K562 (cell line): ENCODE measurements at places on chromosomes 11 and 22.

- no peak for DNase-seq
Observed at GRCh38 chr11:117815262-117815803, 9.2 kb downstream of the FXYD2 start.

- no peak for DNase-seq
Observed at GRCh38 chr11:31361743-31362142, 7.8 kb downstream of the DCDC1 start.

- no peak for DNase-seq
Observed at GRCh38 chr11:71206186-71206585, 46.2 kb downstream of the SHANK2 start.

GRCh38 chr11:112315057-112315720, 54.5 kb upstream of the PLET1 start:
- no peak for DNase-seq

DNA sequence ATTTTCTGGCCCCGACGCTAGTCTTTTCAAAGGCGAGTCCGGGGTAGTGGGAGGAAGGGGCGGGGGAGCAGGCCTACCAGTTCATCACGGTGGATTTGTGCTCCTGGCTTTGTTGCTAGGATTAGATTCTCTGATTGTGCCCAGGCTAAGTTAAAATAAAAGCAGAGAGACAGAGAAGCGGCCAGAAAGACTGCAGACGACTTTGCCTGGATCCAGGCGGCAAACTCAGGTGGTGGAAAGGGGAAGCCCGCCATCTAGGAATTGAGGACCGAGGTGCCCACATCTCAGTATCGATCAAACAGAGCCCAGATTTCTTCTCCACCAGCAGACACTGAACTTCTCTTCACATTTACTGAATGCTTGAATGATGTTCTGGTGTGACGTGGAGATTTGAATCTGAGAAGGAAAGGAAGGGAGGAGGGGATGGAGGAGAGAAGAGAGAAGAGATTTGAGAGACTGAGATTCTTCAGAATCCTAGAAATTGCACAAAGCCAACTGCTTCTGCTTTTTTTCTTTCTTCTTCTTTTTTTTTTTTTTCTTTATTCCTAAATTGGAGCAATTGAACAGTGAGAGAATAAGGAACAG, 2.7 kb downstream of the FAT3 start:
- no peak for DNase-seq

DNA sequence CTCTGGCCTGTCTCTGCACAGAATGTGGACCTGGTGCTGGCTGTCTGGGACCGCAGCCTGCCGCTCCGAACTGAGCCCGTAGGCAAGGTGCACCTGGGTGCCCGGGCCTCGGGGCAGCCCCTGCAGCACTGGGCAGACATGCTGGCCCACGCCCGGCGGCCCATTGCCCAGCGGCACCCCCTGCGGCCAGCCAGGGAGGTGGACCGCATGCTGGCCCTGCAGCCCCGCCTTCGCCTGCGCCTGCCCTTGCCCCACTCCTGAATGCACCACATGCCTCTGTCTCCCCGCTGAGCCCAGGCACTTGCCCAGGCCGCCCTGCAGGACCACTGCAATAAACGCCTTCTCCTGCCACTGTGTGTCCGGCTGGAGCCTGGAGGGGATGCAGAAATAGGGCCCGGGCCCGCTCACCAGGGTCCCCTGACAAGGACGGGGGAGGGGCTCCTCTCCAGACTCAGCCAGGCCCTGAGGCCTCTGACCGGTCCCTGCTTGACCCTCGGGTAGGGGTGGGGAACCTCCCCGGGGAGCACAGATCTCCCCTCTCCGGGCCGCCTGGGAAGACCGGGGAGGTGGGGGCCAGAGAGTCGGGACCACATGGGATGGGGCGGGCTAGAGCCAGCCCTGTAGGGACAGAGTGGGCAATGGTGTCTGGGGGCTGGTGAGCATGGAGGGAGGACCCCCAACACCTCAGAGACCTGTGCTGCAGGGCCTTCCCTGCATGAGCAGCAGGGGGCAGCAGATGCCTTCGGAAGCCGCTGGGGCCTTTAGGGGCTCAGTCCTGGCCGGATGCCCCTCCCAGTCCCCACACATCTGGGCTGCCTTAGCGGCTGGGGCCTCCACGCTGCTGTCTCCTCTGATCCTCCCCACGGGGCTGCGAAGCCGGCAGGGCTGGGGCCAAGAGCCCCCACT, 1.4 kb upstream of the TNNI2 start:
- DNase-seq = peak; percentile 84

- no peak for DNase-seq
Observed at GRCh38 chr11:115379528-115379927, 124.7 kb downstream of the CADM1 start.

- DNase-seq = no peak
Observed at GRCh38 chr11:116225784-116226585, 546.8 kb downstream of the BUD13 start.

GRCh38 chr11:101870510-101870909, 44.3 kb upstream of the CEP126 start:
- no peak for DNase-seq

- DNase-seq = no peak
Observed at GRCh38 chr11:30935861-30936260, 349.7 kb upstream of the MPPED2 start.

DNA sequence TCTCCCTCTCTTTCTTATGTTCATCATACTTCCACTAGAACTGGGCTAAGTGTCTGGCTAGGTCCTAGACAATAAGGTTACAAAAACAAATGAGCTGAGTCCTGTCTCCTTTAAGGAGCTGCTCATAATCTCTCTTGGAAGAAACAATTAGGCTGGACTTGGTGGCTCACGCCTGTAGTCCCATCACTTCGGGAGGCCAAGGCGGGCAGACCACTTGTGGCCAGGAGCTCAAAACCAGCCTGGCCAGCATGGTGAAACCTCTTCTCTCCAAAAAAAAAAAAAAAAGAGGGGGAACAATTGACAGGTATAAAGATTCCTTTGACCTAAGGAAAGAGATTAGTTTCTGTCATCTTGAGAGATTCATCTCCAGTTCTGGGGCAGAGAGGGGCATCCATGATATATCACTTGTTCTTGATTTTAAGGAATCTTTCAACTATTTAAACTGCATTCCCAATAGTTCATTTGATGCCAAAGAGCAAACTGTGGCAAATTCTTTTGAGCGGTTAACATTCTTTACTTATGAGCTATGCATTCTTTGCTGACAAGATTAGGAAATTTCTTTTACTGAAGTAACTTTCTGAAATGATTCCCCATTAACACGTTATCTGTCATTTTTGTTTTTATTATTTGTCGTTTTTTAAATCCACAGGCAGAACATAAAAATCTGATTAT, 125.5 kb downstream of the C11orf87 start:
- DNase-seq = no peak

DNA sequence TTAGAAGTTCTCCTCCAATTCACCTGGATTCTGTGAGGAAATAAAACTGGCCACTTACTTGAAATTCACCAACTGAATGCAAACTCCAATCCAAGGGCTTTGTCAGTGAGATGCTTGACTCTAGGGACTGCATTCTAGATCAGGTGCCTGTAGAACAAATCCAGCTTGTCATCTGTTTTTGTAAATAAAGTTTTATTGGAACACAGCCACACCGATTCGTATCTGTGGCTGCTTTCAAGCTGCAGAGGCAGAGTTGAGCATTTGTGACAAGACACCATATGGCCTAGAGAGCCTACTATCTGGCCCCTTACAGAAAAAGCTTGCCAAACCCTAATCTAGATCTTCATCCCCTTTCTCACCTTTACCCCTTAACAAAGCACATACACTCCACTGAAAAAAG, 82.3 kb downstream of the BTBD10 start:
- no peak for DNase-seq

DNA sequence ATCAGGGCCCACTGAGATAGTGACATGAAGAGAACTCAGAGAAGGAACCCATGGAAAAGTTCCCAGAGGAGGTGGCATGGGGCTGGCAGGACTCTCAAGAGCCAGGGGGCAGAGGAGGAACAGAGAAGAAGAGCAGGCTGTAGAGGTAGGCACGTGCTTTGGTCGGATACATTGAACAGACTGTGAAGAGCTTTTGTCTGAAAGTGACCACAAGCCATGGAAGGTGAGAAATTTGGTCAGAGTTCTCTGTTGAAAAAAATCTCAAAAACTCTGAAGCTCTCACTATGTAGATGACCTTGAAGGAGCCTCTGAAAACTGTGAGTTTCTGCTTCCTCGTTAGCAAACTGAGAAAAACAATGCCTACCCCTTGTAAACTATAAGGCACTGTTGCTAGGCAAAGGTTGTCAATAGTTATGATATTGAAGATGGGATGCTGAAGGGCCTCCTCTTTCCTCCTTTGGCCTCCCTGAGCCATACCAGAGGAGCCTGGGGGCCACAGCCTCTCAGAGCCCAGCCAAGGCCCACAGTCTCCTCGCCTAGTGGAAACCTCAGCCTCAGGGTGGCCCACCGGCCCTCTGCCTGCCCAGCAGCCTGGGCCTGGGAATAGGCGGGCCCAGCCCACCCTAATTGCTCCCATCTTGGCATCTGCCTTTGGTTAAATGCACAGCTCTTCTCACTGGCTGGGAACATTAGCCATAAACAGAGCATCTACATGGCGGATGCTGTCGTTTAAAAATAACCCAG, 415.7 kb downstream of the SOX6 start:
- no peak for DNase-seq

DNA sequence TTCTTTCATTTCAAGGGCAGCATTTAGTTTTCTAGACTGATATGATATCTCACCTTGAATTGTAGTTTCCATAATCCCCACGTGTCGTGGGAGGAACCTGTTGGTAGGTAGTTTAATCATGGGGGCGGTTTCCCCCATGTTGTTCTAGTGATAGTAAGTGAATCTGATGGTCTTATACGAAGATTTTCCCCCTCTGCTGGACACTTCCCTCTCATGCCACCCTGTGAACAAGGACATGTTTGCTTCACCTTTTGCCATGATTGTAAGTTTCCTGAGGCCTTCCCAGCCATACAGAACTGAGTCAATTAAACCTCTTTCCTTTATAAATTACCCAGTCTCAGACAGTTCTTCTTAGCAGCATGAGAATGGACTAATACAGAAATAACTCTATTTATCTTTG, 851.1 kb upstream of the FAT3 start:
- DNase-seq = no peak

- no peak for DNase-seq
Observed at GRCh38 chr11:121661880-121662486, 209.2 kb upstream of the SORL1-AS1 start.

- DNase-seq = peak; percentile 35
Observed at GRCh38 chr11:34940026-34940677, 23.7 kb downstream of the PDHX start.

DNA sequence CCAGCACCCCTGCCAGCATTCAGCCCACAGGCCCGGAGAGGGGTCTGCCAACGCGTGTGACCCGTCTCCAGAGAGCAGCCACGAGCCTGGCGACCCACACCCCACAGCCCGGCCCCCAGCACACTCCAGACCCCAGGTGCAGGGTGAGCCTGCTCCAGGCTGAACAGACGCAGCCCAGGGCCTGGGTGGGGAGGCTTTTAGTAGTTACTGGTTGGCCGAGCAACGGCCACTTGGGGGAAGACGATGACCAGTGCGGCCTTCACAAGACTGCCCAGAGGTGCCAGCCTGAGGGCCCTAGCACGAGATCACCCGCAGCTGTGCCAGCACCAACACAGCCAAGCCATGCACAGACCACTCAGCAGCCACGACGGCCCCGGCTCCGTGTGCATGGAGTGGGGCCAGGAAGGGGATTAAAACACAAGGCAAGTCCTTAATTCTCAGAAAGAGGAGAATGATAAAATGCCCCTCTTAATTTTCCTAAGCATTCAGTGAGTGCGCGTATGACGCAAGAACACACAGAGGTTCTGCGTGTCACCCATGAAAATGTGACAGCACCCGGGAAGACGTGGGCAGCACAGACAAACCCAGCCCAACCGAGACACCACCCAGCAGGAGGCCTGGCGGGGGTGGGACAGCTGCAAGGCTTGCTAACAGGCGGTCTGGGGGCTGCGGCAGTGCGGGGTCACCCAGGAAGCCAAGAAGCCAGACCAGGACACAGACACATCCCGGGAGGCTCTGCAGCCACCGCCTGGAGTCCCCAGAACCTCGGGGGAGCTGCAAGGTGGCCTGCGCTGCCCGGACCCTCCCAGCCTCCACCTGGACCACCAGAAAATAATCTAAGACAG, 47.6 kb downstream of the BRD1 start:
- no peak for DNase-seq

- DNase-seq = no peak
Observed at GRCh38 chr11:10324474-10324873, 19.6 kb downstream of the ADM start.

GRCh38 chr11:39668640-39669039, 1790.8 kb downstream of the LRRC4C start:
- no peak for DNase-seq

- DNase-seq = no peak
Observed at GRCh38 chr11:65425105-65425970, 2.7 kb downstream of the NEAT1 start.

DNA sequence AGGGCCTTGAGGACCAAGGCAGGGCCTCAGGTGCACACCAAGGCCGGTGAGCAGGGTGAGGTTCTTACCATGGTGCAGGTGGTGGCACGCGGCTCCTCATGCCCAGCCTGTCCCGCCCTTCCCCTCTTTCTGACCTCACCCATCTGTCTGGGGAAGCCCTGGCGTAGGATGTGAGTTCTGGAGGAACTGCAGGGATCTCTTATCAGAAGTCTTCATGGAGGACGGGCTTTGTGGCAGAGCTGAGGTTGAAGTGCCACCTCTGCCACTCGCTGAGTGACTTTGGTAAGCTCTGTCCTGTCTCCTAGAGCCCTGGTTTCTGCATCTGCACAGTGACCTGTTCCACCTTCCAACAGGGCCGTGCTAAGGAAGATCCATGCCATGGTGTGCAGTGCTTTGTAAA, 49.1 kb downstream of the LRRC32 start:
- DNase-seq = no peak

- DNase-seq = no peak
Observed at GRCh38 chr11:110141812-110142211, 48.6 kb downstream of the ZC3H12C start.

- no peak for DNase-seq
Observed at GRCh38 chr11:4467811-4468606, 14.4 kb upstream of the OR52K1 start.

- no peak for DNase-seq
Observed at GRCh38 chr22:19779011-19779421, 18.4 kb downstream of the TBX1 start.

DNA sequence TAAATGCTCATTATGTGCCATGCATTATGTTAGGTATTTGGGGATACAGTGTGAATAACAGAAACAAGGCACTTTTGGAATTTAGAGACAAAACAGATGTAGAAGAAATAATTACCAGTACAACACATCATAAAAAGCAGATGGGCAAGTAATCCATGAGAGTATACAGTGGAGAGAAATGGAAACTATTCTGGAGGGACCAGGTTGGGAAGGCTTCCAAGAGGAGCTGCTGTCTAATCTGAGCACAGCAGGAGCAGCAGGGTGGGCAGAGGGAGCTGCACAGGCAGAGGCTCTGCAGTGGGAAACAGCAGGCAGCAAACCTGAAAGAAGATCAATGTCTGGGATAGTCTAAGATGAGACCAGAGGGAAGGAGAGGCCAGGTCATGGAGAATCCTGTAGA, 268.7 kb upstream of the CCDC90B start:
- DNase-seq = no peak

GRCh38 chr22:39388261-39389011, 11.1 kb upstream of the TAB1 start:
- DNase-seq = peak; percentile 97

- no peak for DNase-seq
Observed at GRCh38 chr11:5274395-5274794, 4.7 kb upstream of the HBE1 start.
